ENCODE measurements at places on chromosomes 2 and 18.

DNA sequence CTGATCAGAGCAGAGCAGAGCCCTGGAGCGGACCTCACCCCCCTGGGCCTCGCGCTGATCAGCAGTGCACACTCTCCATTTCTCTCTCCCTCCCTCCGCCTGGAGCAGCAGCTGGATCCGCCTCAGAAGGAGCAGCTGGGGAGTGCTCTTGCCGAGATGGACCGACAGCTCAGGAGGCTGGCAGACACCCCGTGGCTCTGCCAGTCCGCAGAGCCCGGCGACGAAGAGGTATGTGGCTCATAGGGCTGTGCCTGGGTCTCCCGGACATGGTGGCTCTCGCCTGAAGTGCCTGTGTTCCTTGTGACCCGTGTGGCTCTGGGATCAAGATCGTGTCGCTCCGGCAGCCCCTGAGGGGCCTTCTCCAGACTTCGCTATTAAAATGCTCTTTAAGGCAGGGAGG, 102.5 kb downstream of the USP40 start:
- ATAC-seq, result no peak

DNA sequence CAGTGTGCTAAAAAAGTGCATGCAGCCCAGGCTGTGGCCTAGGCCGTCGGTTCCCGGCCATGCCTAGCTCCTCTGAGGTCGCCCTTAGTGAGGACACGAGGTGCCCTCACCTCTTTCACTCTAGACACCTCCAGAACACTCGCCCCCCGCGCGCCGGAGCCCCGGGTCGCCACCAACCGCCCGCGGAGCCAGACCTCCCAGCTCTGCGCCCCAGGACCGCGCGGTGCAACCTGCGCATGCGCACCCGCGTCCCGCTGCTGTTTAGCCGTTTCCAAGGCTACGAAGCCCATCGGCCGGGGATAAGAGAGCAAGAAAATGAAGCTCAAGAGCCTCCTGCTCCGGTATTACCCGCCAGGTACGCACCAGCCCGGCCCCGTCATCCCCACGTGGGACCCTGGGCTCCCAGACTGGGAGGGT, at the start of gene DAW1:
Gene DAW1 (plus strand): TSS at position 257 of the 417 bp plus-strand sequence. CDS start 59 bp downstream, at position 316.
- peak; percentile 30 for ATAC-seq

GRCh38 chr2:187409682-187410081, 38.4 kb downstream of the CALCRL start:
- ATAC-seq, result no peak

- no peak for ATAC-seq
These were observed 922.7 kb downstream of the BCL11A start for GRCh38 chr2:59630789-59631188.

- ATAC-seq, result no peak
These were observed 151.0 kb downstream of the CCBE1 start for GRCh38 chr18:59546188-59546587.

DNA sequence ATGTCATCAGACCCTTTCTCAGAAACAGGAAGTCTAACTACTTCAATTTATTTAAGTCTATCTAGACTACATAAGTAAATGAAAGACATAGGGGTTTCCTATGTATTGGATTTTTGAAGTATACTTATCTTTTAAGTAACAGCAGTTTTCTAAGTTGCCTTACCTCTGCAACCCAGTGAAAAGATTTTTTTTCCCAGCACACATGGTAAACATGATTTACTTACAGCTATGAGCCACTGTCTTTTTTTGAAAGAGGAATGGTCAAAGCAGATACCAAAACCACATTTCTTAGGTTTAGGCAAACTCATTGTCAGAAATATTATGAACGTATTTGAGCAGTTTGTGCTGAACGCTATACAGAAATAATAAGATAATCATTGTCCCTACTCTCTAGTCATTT, 78.7 kb upstream of the OTX1 start:
- ATAC-seq, result no peak

- no peak for ATAC-seq
These were observed 494.4 kb downstream of the TMX3 start for GRCh38 chr18:68220458-68220857.

GRCh38 chr18:13461936-13462335, 243.4 kb downstream of the LDLRAD4 start:
- ATAC-seq, result no peak

DNA sequence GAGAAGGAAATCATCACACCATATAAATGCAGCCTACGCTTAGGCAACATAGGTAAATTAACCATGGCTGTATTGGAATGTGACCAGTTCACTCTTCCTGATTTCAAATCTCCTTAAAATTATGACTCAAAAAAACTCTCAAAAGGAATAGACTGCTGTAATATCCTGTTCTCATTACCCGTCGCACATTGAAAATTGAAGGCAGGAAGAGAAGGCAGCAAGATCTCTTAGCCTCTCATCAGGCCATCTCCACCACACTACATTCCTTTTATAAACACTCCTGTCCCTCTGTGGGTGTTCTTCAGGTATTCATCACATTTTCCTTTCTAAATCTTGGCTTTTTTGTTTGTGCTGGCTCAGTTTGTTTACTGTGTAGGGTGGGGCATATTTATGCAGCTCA, 83.2 kb downstream of the PPP1R1C start:
- no peak for ATAC-seq

GRCh38 chr18:29078273-29078672, 901.3 kb upstream of the CDH2 start:
- ATAC-seq, result no peak

DNA sequence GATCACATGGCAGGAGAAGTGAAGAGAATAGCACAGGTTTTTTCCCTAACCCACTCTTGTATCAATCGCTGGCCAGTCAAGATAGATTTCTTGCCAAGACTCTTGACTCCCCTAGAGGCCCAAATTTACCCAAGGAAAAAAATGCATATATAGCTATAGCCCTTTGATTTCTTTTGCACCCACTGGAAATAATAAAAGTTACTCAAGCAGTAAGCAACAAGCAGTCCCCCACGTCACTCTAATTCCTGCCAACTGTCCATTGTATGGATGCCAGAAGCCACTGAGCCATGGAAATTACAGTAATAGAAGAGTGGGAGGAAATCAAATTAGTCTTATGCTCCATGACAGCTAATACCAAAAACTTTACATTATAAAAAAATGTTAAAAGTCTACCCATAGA, 125.3 kb upstream of the SLC39A10 start:
- no peak for ATAC-seq

DNA sequence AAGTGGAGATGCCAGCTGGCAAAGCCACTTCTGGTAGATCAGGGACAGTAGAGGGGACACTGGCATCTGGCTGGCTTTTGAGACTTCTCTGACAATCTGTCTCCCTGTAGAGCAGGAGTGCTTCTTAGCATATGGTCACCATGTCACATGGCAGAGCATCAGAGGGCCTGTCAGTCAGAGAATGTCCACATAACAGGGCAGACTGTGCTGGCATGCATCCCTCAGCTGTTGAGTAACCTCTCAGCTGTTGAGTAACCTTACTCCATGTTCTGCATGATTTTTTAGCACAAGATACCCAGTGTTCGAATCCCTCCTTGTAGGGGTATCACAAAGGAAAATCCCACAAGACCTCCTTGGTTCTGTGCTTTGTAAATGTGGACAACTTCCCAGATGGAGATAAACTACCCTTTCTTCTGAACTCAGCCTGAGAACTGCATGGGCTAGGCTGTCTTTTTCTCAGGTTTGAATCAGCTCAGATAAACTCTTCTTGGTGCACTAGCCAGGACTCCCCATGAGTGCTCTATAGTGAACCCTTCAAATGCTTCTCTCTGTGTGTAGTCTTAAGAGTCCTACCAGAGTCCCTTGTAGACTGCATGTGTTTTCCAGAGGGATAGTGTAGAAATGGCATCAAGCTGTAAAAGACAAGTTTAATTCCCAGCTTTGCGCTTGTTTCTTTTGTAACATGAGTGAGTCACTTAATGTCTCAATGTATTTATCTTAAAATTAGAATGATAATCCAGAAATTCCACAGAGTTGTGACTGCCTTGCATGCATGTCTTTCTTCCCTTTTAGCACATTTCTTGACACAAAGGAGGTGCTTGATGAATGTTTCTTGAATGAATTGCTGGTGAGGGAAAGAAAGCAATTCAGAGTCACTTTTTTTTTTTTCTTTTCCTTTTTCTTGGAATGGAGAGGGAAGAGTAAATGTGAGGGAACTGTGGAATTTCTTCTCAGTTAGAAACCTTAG, 442.3 kb upstream of the HNMT start:
- ATAC-seq, result no peak

DNA sequence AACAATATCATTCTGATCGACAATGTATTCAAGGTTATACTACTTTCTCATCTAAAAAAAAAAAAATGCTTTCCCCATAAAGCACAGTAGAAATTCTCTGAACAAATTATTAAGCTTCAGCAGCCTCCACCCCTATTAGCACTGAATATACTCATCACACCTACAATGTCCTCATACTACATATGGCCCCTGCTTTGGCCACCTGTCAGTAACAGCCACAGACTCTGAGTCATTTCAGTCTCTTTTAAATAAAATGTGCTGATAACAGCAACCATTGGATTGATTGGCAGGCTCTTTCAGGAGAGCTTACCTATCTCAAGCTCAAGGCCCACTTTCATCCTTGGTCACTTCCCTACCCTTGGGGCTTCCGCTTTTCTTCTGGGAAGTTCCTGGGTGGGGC, 236.7 kb downstream of the TMX3 start:
- ATAC-seq, result no peak

DNA sequence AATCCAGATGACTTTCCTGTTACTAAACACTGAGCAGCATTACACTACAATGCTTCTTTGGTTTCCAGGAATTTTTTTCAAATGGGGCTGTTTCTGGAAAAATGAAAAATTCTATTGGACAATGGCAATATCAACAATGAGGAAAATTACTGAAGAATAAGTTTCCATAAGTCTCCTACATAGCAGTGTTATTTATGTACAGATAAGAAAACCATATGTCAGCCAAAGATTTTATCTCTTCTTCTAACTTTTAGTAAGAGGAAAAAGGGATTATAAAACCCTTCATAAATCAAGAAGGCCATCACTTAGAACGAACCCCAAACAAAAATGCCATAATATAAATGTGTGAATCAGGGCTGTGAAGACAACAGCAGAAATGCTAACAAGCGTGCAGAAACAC, 31.6 kb upstream of the NOSTRIN start:
- ATAC-seq, result no peak

DNA sequence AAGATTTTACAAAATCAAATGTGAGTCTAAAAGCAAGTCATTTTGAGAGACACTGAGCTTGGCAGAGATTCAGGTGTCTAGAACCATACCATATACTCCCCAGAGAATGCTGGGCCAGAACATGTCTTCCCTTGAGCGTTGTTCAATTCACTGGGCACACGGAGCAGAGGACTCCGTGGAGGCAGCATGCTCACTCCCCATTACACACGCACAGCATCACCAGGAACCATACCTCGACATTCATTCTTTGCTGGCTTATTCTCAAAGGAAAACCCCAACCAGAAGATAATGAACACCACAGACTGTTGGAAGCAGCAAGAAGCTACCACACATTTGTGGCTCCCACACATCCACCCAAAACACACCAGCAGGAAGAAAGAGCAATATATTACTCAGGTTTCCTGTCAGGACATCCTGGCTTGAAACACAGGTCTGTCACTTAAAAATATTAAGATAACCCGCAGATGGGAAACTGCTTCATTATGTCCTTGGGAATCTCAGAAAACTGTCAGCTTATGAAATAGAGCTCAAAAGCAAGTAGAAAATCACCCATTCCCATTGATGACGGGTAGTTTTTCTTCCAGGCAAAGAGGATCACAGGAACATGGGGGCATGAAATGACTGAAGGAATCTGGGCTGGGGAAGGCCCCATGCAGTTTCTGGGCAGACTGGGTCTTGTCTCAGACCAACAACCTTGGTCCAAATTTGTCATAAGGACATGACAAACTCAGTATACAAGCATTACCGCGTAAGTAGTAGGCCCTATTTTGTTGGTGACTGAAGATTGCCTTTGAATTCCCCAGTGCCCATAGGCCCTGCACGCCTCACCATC, 46.4 kb downstream of the PCBP1 start:
- no peak for ATAC-seq

DNA sequence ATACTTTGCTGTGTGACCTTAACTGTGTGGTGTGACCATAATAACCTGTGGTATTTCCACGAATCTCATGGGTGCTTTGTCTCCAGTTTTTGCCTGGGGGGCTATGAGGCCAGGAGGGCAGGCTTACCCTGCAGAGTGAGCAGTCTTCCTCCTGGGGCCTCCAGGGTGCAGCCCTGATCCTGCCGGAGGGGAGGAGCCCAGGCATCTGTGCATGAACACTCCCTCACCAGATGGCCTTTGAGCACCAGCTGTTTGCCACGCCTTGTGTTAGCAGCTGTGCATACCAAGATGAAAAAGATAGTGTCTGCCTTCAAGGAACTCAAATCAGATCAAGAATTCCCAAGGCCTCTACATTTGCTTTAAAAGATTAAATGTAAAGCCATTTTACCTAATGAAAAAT, 75.0 kb upstream of the RBM44 start:
- ATAC-seq, result no peak

All from gastroesophageal sphincter (tissue), 4 donors.